ENCODE measurements at places on chromosomes 7 and 10.
A peak's percentile ranks its signal among the peaks of the same experiment; 100 is the strongest.

DNA sequence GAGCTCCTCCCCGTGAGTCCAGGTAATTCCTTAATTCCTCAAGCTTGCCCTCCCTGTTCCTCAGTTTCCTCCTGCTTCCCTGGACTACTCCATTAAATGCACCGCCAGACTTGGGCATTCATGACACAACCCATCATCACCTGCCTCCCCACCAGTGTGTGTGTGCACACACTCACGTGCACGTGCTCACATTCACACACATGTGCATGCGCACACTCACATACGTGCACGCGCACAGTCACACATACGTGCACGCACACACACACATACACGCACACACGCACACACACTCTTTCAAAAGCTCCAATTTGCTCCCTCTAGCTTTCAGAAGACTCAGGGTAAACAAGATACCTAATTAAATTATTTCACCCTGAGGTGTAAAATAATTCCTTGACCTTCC, 216.7 kb downstream of the FAM107B start:
- no peak for DNase-seq

DNA sequence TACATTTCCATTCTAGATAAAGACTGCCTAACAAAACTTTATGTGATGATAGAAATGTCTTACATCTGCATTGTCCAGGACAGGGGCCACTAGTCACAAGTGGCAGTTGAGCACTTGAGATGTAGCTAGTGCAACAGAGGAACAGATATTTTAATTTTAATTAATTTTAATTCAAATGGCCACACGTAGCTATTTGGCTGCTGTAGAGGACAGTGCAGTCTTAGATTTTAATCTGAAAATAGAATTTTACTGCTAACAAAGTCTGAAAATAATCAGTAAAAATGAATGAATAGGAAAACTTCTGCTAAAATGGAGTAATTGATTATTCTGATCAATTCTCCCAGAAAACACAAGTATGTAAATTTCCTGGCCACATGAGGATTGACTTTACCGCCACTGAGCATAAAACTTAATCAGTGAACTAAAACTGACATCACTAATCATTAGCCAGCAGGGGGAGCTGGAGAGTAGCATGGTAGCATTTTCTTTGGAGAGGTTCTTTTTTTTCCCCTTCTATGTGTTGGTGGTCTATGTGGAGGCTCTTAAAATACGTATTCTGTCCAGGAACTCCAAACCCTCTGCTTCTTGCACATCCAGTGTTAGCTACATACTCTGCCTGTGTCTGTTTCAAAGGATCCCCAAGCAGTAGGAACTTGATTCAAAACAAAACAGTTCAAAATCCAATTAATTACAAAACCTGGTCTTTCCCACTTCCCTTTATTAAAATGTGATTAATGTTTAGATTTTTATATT, 52.1 kb downstream of the TSPAN12 start:
- DNase-seq = peak; percentile 46

- no peak for DNase-seq
Observed at GRCh38 chr10:27391325-27391724, 112.8 kb upstream of the RAB18 start.

DNA sequence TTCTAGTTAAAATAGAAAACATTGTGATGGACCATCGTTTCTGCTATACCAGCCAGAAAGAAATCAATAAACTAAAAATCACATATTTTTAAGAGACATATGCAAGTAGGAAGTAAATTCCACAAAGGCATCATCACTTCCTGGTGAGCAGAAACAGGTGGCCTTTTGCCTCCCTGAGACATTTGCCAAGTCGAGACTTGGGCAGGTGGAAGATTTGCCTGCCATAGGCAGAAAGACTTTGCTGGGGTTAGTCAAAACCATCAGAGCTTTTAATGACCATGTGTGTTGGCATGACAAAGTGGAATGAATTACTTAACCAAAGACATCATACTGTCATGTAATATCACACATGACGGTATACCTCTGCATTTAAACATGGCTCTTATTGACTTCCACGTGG, 66.0 kb upstream of the FGL2 start:
- DNase-seq = no peak

DNA sequence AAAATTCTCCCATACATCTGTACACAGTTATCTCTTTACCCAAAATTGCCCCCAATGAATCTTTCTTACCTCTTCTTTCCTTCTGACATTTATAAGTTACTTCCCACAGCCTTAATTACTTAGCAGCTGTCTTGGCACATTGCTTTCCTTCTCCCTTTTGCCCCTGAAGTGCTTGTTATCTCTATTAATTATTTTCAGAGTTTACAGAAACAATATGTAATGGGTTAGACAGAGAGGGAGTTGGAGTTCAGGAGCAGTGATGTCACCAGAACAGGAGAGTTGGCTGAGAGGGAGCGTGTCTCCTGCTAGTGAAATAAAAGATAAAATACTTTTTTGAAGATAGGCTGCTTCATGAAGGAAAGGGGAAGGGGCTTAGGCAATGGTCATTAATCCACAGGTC, 57.4 kb downstream of the ITGB8 start:
- no peak for DNase-seq

GRCh38 chr7:78146546-78146945, 348.0 kb downstream of the PHTF2 start:
- DNase-seq = no peak

DNA sequence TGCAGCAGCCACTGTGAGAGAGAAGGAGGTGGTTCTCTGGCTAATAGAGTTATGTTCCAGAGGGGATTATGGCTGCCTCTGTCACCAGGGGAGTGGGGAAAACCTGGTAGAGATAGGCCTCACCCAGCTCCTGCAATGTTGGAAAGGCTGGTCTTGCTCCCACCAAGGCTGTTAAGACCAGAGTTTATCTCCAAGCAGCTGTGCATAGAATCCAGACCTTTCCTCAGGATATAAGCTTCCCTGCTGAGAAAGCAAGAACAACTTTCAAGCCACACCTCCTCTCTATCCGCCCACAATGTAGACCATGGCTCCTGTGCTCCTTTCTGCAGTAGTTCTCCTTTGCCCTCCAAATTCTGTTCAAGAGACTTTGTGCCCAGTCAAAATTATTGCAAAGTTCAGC, 1375.4 kb downstream of the REEP3 start:
- DNase-seq = no peak

DNA sequence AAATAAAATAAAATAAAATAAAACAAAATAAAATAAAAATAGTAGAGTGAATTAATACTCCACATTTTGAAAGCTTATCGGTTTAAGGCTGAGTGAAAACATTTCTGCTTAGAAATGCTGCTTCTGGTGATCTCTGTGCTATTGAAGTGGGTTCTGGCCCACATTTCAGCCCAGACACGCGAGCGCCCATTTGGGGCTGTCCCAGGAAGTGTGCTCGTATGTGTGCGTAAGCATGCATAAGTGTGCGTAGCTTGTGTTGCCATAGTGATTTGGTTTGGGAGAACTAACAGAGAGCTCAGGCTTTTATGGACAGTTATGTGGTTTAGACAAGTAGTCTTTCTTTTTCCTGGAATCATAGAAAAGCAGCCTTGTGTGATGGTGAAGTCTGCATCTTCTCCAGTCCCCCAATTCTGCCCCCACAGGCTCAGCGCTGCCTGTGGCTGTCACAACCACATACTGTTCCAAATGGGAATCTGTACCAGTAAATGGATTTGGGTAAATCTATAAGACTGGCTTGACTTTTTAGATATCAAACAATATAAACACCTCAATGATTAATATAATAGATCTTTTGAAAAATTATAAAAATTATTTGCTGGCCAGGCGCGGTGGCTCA, 29.8 kb upstream of the PURB start:
- DNase-seq = no peak

GRCh38 chr10:97200616-97201015, 14.9 kb upstream of the SLIT1 start:
- DNase-seq = no peak

DNA sequence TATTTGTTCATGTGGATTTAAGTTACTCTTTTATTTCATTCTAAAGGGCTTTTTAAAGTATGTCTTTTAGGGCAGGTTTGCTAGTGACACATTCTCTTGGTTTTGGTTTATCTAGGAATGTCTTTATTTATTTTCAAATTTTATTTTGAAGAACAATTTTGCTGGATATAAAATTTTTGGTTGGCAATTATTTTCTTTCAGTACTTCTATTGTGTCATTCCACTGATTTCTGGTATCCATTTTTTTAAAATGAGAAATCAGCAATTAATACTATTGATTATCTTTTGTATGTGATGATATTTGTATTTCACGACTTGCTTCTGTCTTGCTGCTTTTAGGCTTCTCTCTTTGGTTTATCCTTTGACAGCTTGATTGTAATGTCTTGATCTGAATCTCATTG, 756.3 kb downstream of the INHBA start:
- DNase-seq = no peak

- no peak for DNase-seq
Observed at GRCh38 chr7:17530741-17531421, 232.4 kb downstream of the AHR start.
